ENCODE measurements at places on chromosomes 11 and 22.

- DNase-seq: no peak
These were observed 6.6 kb downstream of the PLEKHB1 start for GRCh38 chr11:73652856-73653559.

DNA sequence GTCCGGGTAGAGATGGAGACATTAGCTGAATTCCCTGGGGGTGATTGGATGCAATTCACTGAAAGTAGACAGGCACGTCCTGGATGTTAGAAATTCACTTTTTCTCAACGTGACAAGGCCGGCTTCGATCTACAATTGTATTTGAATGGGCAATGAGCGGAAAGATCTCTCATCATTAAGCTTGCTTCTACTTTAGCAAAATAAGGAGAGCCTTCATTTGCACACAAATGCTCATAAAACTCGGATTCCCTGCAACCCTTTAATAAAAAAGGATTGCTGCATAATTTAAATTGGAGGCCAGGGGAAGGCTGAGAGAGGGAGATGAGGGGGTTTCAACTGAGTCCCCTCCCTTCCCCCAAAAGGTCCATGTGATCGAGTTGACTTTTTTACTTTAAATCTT is 10.6 kb upstream of the PAX6 start:
- no peak for DNase-seq

DNA sequence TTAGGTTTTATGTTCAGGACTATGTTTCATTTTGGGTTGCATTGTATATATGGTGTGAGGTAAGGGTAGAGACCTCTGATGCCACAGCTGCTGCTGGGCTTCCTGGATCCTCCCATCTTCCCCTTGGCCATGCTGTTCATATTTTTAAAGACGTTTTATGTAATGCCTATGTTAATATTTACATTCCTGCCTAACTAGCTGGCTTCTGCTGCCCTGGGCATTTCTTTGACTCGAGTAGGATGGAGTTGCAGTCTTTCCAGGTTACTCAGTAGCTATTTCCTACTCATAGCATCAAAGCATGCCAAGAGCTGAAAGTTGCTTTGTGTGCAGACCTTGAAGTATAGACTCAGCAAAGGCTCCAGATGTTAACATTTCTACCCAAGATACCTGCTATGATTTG is 220.5 kb upstream of the CADM1 start:
- DNase-seq: no peak

DNA sequence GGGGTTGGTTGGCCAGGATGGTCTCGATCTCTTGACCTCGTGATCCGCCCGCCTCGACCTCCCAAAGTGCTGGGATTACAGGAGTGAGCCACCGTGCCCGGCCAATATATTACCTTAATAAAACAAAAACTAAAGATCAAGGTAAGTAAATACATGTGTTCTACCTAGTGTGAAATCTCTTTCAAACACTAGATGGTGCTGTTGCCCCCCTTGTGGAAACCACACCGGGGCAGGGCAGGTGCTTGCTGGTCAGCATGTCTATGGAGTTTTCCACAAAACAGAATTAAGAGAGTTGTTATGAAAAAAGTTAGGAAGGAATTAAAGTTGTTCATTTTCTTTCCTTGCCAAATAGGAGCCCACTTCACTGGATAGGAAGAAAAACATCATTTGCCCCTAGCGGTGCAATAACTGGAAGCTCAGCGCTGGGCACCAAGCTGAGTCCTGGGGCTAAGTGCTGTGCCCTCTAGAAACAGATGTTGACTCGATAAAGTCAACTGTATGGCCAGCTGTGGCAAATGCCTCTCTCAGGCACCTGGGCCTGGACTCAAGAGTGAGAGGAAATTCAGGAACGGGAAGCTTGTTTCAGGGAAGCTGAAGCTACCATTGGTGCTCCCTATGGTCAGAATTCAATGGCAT is 6.3 kb upstream of the KCNJ5 start:
- DNase-seq: no peak

All from dorsolateral prefrontal cortex (tissue), 122 donors.